ENCODE measurements at places on chromosomes 12 and 14.

DNA sequence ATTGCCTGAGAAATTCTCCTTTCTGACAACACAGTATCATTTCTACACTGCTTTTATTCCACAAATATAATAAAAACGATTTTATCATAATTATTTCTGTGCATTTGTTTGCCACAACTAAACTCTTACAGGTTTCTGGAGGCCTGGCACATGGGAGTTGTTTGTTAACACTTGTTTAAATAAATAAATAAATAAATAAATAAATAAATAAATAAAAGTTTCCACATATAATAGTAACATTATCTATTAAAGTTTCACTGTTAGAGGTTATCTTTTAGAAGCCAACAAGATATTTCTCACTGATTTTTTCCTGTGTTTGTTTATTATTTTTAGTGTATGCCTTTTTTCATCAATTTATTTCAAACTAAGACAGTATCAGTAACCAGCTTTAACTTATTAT is 323.3 kb downstream of the FOXG1 start:
- DNase-seq, result no peak

DNA sequence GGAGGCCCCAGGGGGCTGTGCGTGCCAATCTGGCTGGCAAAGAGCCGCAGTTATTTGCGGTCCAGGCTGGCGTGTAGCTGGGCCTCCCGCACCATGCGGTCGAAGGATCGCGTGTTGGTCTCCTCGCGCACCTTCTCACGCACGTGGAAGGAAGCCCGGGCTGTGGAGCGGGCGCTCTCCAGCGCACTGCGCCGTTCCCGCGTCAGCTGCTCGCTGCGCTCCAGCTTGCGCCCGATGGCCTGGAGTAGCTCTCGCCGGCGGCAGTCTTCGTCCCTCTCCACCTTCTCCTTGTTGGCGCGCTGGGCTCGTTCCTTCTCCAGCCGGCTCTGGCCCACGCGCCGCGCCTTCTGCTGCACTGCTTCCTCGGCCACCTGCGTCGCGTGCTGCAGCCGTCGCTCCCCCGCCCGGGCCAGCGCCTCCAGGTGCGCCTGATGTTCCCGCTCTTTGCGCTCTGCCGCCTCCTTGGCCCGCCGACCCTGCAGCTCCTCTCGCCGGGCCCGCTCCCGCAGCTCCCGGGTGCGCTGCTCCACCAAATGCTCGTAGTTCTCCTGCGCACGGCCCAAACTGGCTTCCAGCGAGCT is 3.1 kb downstream of the CCDC177 start:
- no peak for DNase-seq

DNA sequence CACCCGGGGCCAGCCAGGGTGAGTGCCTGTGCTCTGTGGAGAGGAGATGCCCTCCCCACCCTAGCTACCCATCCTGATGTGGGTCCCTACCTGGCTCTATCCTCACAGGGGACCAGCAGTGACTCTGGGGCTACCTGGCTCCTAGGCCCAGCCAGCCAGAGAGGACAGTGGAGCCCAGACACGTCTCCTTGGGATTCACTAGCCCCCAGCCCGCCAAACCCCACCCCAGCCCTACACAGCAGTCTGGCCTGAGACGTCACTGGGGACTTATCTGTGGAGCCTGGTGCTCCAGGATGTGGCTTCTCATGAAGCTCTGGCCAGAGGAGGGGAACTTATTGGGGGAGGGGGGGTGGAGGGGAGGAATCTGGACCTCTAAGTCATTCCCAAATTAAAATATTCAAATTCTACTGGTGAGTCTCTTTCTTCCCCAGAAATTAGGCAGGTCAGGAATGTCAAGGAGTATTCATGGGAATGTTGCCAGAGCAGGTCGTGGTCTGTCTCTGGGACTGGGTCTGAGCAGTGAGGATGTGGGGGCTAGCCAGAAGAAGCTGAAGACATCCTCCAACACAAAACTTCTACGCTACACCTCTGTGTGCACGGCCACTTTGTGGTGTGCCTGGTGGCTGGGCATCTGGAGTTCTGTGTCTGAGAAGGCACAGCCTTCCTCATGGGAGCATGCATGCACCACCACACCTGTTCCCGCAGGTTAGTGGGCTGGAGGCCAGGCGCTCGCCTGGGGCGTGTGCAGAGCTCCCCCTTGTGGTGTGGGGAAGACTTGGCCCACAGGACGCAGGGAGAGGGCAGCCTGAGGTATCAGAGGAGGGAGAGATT is 2.7 kb downstream of the CMTM5 start:
- peak; percentile 38 for DNase-seq

DNA sequence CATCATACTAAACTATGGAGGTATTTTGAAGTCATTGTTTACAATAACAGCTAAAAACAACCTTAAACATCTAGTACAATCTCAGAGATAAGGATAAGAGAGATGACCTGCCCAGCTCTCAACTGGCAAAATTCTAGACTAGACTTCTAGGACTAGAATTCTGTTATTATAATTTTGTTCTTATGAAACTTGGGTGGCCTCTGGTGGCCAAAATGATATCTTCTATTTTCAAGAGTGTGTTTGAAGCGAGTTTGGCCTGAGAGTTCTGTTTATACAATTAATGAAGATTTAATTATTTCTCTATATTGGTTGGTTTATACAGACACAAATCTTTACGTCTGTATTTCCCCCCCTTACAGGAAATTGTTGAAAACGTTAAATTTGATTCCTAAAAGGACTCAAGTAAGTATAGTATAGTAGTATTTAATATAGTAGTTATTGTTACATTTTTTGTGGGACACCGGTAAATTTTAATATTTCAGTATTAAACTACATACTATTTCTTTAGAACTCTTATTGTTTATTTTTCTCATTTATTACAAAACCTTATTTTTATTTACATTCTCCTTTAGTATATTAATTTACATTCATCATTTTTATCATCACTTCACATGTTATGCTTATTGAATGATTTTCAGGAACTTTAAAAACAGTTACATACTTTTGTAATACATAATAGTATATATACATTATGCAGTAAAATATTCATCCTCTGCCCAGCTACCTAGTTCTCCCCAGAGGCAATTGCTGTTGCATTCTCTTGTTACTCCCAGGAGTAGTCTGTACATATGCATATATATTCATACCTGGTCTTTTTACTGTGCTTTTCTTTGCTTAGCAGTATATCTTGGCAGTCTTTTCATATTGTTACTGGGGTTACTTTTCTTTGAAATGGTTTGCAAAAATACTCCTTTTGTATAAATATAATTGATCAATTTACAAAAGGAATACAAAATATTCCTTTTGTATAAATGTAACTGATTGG is 6.6 kb downstream of the PPHLN1 start:
- no peak for DNase-seq

- DNase-seq, result no peak
Observed at GRCh38 chr12:58819985-58820384, 100.3 kb downstream of the LRIG3 start.

GRCh38 chr12:108156717-108157116 is 27.6 kb downstream of the WSCD2 start:
- DNase-seq, result no peak

DNA sequence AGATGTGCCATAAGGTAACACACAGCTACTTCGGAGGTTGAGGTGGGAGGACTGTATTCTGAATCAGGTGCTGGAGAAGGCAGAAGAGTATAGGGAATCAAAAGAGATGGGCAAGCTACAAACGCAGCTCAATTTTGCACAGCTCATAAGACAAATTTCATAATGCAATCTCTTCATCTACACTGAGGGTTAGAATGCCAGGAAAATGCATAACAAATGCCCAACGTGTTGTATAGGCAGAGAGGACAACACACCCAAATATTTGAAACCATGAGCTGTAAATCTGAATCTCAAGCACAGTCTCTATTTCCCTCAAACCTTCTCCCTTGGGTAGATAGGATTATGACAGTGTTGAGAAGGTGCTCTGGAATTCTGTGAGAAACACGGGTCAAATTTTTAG is 263.1 kb upstream of the FOXN3 start:
- DNase-seq, result no peak

- DNase-seq, result no peak
Observed at GRCh38 chr12:78185109-78185508, 354.4 kb downstream of the NAV3 start.

DNA sequence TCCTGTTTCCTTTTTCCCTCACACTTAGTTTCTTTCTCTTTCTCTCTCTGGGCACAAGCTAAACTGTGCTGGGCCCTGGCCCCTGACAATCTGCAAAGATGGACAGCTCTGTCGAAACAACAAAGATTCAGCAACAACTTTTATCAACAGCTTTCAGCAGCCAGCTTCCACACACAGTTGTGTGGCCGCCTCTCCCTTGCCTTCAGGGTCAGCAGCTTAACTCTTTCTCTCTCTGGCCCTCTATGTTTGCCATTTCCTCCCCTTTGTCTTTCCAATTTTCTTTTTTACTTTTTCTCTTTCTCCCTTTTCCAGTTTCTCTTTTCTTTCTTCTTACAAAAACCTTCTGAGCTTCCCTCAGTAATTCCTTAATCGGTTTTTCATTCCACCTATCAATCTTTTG is 43.3 kb downstream of the IQSEC3 start:
- no peak for DNase-seq

GRCh38 chr12:8779281-8779680 is 43.1 kb upstream of the A2ML1 start:
- DNase-seq, result no peak

DNA sequence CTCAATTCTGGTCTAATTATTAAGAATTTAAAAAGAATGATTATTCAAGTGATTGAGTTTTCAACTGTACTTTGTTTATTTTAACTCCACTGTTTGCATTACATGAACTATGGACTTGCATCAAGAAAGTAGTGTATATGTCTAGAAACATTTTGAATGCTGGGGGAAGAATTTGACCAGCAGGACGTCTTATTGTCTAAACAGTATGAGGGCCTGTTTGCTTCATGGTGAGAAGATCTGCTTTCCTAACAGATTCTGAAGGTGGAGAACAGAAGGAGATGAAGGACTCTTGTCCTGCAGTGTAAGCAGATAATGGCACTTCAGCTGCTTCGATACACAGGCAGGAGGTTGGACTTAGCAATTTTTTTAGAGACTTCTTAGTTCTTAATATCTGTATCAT is 176.0 kb downstream of the DACT1 start:
- DNase-seq, result no peak

GRCh38 chr12:13390918-13391317 is 194.4 kb downstream of the EMP1 start:
- DNase-seq, result no peak

DNA sequence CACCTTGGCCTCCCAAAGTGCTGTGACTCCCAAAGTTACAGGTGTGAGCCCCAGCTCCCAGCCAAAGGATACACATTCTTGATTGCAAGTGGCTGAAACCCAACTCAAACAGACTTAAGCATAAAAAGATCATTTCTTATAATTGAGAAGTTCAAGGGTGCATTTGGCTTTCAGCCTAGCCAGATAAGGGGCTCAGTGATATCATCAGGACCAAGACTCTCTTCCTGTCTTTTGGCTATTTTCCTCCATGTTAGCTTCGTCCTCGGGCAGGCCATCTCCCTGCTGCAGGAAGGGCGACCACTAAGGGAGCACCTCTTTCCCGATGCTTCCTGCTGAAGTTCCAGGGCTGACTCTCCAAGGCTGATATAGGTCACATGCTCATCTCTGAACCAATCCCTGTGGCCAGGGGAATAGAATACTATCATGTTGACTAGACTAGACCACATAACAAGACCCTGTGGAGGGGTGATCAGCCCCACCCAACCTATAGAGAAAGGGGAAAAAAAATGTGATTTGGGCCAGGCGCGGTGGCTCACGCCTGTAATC is 9.8 kb upstream of the KRT8 start:
- DNase-seq, result no peak

GRCh38 chr14:68596211-68596610 is 196.7 kb downstream of the ZFP36L1 start:
- DNase-seq, result no peak

DNA sequence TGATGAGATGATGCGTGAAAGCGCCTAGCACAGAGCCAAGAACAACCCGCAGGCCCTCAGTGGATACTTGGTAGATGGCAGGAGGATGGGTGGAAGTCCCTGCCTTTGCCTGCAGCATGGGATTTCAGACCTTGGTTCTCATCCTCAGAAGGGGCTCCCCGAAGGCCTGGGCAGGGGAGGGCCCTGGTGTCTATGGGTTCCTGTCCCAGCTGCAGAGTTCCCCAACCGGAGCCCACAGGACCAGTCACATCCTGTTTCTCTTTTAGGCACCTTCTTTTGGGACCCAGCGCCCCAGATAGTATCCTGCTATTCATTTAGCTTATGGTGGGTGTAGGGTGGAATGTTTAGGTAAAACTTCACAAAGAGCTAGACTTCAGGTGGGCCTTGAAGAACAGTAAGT is 55.5 kb downstream of the CALM1 start:
- no peak for DNase-seq

DNA sequence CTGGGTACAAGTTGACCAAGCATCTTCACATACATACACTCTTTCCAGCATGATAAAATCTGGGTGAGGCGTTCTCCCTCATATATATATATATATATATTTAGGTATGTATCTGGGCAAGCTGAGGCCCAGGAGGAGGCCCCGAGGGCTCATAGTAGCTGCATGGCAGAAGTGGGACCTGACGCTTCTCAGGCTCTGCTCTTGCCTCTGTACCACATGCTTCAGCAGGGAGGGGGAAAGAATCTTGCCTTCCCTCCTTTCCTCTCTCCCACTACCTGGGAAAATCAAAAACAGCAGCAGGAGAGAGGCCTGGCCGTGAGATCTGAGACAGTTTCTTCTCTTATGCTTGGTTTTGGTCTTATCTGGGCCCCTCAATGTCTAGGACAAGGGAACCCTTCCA is 9.2 kb downstream of the PPP1R1A start:
- no peak for DNase-seq

DNA sequence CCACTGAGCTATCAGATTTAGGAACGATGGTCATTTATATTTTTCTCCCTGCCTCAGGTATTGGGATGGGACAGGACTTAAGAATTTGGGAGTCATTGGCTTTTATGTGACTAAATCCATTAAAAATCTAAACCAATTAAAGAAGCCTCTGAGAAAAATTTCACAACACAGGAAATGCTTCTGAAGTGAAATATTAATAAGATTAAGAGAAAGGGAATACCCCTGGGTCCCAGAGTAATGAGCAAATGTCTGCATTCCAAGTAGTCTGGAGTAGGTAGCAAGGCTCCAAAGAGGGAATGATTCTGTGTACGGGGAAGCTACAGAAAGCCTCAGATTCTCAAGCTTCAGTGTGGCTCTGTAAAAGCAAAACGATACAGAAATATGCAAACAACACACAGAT is 707 bp upstream of the MED6 start:
- no peak for DNase-seq

- no peak for DNase-seq
Observed at GRCh38 chr14:97359341-97359740, 562.2 kb downstream of the VRK1 start.

DNA sequence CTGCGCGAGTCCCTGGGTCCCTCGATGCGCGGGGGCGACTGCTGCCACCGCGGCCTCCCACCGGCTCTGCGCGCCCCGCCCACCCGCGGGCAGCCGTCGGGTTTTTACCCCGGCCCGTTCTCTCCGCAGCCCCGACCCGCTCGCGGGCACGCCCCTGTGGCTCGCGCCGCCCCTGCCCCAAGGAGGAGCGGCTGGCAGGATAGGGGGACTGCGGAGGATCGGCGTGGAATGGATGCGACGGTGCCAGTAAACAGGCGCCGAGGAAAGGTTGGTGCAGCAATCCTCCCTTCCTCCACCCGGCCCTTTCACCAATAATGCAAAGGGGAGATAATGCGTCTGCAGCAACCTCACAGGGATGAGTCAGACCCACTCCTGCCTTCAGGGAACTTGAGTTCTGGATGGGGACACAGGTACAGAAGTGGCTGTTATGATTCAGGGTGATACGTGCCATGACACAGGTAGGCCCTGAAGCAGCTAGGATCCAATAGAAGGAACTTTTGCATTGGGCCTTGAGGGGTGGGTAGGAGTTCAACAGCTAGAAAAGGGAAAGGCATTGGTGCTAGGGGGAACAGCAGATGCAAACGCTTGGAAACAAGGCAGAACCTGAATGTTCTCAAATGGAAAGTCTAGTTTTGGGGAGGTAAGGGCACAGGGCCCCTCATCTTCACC is 554 bp upstream of the DEGS2 start:
- DNase-seq, result no peak

Measured in stimulated activated CD8-positive, alpha-beta memory T cell treated with anti-CD3 and anti-CD28 coated beads, Interleukin-15, amount 100 ng/mL, for 24 hours (primary cell).